ENCODE measurements at places on chromosomes 16 and 17.

- no peak for DNase-seq
Measured at GRCh38 chr17:5943232-5943631, 126.9 kb upstream of the WSCD1 start.

DNA sequence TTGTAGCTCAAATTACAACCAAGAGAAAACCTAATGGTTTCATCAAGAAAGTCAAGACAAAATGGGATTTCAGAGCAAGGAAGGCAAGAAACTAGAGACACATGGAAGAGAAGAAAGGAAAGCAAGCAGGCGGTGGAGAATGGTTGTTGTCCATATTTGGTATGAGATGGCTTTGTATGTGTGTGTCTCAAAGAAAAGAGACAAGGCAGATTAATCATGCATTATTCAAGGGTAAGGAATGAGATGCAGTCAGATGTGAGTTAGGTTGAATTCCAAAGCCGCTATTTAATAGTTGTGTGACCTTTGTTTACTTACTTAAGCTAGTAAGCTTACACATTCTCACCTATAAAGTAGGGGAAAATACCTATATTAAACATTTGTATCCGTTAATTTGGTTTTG is 1029.6 kb downstream of the CDH11 start:
- no peak for DNase-seq

- no peak for DNase-seq
Measured at GRCh38 chr17:4365628-4366326, 698 bp downstream of the UBE2G1 start.

DNA sequence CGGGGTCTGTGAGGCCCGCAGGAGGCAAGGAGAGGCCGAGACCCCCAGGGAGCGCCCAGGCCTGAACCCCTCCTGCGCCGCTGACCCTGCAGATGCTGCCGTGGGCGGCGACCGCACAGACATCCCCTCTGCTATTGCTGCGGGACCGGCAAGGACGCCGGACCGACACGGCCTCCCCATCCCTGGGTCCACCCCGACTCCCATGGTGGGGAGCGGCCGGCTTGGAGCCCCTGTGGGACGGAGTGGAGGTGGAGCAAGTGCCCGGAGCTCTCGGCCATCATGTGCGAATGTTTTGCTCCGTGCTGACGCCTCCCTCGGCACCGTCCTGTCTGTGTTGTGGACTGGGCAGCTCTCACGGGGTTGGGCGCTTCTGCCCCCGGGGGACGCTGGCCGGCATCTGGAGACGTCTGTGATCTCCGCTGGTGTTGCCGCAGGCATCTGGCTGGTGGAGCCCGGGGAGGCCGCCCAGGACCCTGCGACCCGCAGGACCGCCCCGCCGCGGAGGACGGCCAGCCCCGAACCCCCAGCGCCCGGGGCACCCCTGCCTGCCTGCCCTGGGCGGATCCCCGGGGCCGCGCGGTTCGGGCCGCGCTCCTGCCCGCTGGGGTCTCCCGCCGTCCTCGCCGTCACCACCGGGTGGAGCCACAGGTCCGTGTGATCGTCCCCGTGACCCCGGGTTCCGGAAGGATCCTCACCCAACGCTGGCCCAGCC is 12.8 kb upstream of the GNG13 start:
- peak; percentile 46 for DNase-seq

DNA sequence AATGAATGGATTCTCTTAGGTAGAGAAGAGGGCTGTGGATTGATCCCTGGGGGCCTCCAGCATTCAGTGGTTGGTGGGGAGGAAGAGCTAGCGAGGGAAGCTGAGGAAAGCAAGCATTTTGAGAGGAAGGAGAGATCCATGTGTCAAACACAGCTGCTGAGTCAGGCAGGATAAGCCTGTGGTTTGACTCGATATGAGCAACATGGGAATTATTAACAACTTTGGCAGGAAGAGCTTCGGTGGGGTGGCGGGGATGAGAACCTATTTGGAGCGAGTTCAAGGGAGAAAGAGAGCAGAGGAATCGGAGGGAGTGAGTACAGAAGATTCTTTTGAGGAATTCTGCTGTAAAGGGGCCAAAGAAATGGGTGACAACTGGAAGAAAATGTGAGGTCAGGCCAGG is 59.5 kb upstream of the CDC42EP4 start:
- no peak for DNase-seq

- DNase-seq = no peak
Measured at GRCh38 chr17:81635973-81636504, 873 bp downstream of the NPLOC4 start.

DNA sequence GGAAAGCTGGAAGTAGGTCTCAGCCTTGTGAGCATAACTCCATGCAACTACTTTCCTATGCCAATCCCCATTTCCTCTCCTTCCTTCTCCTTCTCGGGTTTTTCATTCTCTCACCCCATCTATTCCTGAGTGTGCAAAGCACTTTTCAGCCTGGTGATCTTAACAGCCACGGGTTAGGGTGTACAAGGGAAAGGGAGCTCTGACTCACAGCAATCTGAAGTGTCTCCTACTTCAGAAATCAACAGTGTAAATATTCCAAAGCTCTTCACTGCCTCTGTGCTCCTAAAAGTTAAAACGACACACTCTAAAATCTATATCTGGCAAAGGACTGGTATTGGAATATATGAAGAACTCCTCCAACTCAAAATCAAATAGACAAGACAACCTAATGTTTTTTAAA is 268.0 kb upstream of the IRX3 start:
- no peak for DNase-seq

- DNase-seq = peak; percentile 51
Measured at GRCh38 chr17:47615766-47616424, 33.8 kb upstream of the KPNB1 start.

- DNase-seq = no peak
Measured at GRCh38 chr16:2511996-2512734, 1.6 kb upstream of the ATP6V0C start.

- DNase-seq = no peak
Measured at GRCh38 chr17:61323003-61323908, 76.4 kb upstream of the TBX2 start.

GRCh38 chr17:45672301-45672700 is 111.8 kb upstream of the CRHR1 start:
- no peak for DNase-seq
